Mesendoderm (in vitro differentiated cells): ENCODE measurements at places on chromosomes 5 and 9.

GRCh38 chr9:130215341-130216119, 43.3 kb downstream of the NCS1 start:
- DNase-seq, result no peak

DNA sequence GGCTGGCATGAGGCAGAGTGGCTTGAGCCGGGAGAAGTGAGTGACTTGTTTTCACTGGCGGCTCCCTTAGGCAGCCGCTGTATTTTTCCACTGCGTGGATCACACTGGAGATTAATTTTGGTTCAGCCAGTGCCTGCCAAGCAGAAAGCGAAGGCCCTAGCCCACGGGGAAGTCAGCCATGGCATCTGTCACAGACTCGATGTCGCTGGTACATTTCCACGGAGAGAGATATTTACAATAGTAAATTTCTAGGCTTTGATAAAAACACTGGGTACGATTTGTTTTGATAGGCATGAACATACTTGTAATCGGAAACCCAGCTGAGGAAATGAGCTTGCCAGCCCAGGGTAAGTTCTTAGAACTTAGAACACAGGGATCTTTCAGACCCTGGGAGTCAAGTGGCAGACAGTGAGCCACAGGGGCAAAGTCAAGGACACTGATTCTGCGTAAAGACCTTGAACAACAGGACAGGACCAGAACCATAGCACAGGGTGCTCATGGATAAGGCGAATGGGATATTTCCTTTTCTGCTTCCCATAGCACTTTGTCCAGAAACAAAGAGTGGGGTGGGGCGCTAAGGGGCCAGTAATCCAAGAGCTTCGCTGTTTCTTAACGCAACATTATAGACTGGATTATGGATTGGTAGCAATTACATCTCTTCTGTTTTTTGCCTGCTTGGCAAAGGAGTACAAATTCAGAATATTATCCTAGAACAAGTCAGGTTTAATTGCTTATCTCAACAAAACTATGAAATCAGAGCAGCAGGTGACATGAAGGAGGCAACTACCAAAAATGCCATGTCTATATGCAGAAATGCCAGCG, 4.5 kb downstream of the DUSP1 start:
- peak; percentile 34 for DNase-seq

DNA sequence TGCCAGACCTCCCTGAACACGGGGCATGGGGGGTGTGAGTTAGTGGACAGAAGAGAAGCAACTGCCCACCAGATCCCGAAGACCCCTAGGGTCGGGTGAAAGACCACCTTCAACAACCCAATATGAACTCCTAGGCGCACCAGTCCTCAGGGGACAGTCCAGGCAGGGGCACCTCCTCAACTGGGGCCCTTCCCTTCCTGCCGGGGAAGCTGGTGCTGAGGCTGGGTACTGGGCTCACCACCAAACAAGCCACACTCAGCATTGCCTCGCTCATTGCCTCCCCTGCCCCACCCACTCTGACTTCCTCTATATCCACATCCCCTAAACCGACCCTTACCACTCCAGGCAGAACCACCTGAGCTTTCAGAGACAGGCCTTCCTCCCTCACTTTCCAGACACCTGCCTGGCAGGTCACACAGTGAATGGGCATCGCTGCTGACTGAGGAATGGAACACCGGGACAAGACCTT, 42.5 kb downstream of the SEMA4D start:
- no peak for DNase-seq

DNA sequence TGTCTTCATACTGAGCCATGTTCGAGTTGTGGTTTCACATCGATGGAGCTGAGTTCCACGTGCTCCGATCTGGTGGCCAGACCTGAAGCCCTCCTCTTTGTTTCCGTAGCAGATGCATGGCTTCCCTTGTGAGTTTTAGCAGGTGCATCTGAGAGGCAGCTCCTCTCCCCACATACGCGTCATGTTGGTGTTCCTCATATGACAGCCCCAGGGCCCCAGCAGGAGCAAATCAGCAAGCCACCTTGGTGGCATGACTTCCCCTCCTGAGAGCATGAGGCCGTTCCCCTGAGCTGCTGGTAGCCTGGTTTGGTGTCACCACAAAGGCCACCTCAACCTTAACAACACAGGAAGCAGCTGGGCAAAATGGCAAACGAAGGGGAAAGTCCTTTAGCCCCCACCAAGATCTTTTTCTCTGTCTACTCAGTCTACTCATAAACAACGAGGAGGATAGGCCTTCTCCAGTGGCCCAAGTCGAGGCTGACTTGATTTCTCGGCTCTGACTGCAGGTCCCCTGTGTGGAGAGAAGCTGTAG, 5.9 kb downstream of the CYFIP2 start:
- no peak for DNase-seq

DNA sequence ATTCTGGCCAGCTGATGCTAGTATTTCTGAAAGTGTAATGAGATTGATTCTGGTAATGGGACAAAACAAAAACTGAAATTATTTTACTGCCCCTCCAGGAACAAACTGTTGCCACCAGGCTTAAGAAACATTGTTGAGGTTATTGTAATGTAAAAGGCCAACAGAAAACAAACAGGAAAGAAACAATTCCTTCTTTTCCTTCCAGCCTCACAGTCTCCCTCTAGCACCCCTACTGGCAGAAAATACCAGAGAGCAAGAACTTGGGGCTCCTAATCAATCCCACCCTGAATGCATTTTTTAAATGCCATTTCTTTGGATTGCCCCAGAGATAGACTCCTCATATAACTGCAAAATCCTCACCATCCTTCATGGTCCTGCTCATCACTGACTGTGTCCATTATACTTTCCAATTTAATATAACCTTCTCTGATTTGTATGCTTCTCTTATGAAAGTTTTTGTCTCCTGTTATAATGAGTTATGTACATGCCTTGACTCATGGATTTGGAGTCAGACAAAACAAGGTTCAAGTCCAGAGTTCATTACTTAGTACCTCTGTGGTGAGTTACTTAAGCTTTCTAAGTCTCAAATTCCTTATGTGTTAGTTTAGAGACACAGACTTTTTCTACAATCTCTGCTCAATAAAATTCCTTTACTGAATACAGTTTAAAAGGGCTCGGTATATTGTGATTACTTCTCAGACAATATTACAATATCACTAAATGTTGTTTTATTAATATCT, 157.9 kb upstream of the FBN2 start:
- DNase-seq, result peak; percentile 62
